ENCODE measurements at places on chromosomes 3 and 15.

DNA sequence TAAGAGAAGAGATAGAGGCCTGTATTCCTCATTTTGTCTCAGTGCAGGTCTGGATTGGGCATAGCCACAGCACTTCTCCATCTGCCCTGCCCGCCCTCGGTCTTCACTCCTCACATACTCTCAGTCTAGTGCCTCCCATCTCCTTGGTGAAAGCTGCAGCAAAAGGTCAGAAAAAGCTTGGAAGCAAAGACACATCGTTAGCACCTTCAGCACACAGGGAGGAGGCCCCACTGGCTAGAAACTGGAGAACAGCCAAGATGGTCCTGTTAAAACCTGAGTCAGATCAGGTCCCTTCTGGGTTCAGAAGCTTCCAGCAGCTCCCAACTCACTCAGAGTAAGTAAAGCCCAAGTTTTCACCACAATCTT is 1.6 kb upstream of the KLF15 start:
- DNase-seq = no peak

DNA sequence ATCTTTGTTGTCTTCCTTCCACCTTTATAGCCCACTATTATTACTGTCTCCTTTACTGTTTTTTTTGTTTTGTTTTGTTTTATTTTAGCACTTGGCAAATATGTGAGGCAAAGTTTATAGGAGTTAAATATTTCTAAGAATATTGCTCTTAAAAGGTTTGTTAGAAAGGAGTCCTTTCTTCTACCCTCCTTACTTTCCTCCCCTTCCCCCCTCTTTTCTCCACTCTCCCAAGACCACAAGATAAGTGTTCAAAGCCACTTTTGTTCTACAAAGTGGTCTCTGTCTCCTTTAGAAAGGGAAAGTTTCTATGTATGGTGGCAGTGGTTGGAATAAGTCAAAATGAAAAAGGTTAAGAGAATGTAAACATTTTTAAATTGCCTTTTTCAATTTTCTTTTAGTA is 130.7 kb upstream of the TSC22D2 start:
- DNase-seq = no peak

DNA sequence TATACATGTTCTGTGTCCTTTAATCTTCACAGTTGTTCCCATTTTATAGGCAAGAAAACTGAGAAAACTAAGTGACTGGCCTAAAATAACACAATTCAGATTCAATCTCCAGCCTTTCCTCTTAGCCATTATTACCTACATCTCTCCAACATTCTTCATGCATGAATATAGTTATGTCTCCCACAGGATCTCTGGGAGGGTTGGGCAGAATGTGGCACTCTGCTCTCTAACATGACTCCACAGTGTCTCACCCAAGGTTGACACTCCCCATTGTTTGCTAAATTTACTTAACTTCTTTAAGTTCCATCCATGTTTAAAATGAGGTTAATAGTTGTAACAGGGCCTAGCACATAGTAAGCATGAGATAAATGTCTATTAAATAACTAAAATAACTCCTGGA is 276.3 kb downstream of the ERC2 start:
- DNase-seq = no peak

GRCh38 chr15:46413799-46414198 is 779.0 kb downstream of the SQOR start:
- no peak for DNase-seq

DNA sequence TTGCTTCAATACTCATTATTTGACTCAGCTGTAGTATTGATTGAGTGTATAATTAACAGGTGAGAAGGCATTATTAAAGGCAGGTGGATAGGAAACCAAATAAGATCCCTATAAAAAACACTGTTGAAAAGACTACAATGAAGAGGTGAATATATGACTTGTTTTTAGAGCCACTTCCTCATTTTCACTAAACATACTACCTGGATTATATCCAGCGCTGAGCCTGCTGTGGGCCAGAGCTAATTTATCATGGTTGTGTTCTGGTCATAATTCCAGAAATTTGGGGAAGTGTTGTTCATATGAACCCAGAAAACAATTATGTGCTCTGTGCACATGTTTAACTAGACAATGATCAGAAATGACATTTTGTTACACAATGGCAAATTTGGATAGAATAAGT is 235.3 kb upstream of the MME start:
- DNase-seq = no peak

- no peak for DNase-seq
Measured at GRCh38 chr3:18223974-18224373, 201.2 kb downstream of the SATB1 start.

DNA sequence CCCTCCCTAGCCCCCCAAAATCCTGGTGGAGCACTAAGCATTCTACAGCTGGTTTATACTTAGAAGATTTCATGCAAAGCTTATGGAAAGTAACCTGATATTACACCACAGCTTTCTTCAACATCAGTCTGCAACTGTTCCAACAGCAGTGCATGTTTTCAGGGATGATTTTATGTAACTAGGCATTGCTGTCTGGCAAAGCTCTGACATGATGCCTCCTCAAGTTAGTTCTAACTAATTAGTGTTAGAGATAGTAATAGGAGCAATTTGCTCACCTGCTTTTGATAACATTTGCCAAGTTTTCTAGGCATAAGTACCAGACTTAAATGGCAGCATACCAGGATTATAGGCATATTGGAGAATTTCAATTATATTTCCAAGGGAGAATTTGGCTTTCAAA is 330.3 kb upstream of the SGO1 start:
- DNase-seq = no peak

- DNase-seq = no peak
Measured at GRCh38 chr3:37766797-37767776, 94.6 kb upstream of the CTDSPL start.

GRCh38 chr3:24497942-24498341 is 3.3 kb upstream of the THRB start:
- no peak for DNase-seq

DNA sequence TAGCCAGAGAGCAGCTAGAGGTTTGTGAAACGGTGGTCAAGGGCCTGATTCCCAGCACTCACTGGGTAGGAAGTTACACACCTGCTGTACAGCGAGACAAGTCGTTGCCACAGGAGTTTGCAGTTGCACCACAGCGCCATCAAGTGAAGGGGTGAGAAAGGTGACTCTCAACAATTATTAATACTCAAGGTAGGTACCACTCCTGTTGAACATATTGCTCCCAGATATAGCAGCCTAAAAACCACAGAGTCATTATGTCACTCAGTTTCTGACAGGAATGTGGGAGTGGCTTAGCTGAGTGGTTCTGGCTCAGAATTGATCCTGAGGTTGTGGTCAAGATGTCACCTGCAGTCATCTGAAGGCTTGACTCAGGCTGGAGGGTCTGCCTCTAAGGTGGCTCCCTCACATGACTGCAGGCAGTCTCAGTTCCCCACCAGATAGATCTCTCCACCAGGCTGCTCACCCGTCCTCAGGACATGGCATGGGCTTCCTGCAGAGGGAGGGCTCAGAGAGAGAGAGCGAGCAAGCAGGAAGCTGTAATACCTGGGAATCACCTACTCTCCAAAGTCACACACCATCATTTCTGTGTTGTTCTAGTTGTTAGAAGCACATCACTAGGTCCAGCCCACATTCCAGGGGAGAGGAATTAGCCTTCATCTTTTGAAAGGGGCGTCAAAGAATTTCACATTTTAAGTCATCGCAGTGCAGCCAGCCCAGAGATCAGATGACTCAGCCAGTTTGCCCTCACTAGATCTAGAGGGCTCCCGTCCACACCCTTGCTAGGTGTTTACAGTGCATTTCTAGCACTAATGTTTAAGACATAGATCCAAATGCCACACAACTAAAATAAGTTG is 17.0 kb upstream of the ANO10 start:
- no peak for DNase-seq

DNA sequence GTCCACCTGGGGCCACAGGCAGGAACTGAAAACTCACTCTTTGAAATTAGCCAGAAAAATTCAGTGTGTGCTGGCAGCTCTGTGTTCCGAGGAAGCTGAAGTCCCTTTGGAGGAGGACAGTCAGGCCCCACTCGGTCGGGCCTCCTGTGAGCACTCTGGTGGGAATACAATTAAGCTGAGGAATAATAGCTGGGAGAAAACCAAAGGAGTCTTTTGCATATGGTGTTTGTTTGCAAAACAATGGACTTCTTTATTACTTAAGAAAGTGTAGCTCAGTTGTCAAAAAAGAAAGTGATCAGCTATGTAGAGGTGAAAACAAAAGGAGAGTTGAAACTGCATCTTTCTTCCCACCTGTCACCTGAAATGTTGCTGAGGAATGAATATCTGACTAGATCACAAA is 202.5 kb downstream of the MEIS2 start:
- no peak for DNase-seq

- DNase-seq = no peak
Measured at GRCh38 chr15:40565333-40566238, 744 bp upstream of the CCDC32 start.

GRCh38 chr3:21466476-21466875 is 284.5 kb downstream of the ZNF385D start:
- DNase-seq = no peak

GRCh38 chr3:52230889-52231499 is 5.5 kb upstream of the TLR9 start:
- no peak for DNase-seq

DNA sequence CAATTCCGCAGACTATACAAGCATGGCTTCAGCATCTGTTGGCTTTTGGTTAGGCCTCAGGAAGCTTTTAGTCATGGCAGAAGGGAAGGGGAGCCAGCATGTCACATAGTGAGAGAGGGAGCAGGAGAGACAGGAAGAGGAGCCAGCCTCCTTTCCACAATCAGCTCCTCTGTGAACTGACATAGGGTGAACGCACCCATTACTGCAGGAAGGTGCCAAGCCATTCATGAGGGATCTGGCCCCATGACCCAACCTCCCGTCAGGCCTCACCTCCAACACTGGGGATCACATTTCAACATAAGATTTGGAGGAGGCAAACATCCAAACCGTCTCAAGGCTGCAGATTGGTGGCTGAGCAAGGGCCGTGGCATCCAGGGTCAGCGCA is 106.3 kb downstream of the LRRK1 start:
- no peak for DNase-seq

DNA sequence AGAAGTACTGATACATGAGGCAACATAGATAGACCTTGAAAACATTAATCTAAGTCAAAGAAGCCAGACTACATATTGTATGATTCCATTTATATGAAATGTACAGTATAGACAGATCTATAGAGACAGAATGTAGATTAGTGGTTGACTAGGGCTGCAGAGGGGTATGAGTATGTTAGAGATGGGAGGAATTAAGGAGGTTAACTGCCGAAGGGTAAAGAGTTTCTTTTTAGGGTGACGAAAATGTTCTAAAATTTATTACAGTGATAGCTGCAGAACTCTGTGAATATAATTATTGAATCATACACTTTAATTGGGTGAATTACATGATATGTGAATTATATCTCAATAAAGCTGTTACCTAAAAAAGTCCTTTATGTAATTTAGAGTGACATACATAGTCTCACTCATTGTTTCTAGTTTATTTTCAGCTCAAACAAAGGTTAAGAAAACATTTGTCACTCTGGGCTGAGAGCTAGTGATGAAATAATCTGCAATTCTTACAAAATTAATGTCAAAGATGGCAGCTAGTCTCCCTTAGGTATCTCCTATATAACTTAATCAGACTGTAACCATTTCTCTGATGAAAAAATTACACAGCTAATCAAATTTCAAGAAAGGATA is 61.4 kb downstream of the DENND4A start:
- DNase-seq = no peak

GRCh38 chr3:197168606-197169005 is 129.8 kb downstream of the DLG1 start:
- DNase-seq = no peak

DNA sequence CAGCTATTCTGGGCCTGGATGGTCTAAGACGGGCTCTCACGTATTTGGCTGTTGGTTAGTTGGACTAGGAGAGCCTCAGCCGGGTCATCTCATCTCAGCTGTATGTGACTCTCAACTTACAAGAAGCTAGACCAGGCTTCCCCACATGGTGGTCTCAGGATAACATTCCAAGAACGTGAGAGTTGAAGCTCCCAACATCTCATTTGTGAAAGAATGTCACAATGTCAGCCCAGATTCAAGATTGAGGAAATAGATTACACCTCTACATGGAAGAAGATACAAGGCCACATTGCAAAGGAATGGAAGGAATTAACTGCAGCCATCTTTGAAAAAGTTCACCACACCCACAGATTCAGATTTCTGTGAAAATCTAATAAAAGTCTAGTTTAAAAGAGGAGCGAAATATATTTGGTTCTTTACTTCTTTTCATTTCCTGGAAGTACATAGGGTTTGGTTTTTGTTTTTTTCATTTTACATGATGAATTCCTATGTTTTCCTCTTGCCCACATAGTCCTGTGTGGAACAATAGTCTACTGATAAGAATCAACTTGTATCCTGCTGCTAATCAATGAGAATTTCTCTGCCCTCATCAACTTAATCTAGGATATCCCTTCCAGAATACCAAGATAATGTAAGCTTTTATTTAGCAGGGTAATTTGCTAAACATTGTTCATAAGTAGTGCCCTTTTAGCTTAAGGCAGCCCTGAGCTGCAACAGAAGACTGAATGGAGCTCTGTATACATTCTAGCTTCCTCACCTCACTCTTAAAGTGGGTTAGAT is 116.5 kb downstream of the CMSS1 start:
- no peak for DNase-seq

DNA sequence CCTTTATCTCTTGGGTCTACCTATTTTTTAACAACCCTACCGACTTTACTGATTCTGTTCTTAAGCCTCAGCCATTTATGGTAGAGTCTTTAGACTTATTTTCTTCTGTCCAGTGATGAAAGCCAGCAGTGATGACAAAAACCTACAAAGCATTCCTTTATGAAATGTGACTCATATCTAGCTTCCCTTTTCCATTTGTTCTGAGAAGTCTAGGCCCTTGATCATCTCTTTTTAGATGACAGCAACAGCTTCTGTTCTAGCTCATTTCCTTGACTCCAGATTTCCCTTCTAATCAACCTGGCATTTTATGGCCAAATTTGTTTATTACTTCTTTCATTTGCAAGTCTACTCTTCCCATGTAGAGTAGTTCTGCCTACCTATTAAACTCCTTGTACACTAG is 36.1 kb downstream of the CFAP44 start:
- DNase-seq = no peak

DNA sequence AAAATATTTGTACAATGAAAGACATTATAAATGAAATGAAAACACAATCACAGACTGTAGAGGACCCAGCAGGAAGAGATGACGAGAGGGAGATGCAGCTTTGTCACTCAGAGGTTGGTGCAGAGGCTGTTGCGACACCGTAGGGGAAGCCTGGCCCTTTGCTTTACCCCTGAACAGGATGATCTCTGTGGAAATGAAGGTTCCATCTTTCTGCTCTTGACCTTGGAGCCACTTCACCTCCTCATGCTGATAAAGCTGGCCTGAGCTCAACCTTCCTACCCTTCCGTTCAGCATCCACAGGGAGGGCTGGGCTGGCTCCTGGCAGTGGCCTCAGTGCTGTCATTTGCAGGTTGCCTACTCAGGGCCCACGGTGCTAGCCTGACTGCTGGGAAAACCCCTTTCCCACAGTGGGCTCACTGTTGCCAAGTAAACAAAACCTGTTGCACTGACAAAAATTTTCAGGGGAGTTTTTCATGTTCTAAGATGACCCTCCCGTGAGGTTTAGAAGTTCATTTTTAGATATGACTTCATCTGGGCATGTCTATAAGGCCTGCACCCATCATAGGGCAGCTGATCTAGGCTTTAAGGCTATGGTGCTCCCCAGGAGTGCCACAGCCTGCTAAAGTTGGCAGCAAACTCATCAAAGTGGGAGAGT is 3.0 kb upstream of the CD80 start:
- no peak for DNase-seq
